ENCODE measurements at places on chromosomes 5 and 9. TPM values are rescaled to one million over a fixed set of nuclear protein-coding genes. Genes with fewer than 3 reads are reported as not detected.

Gene SLC36A2
- total RNA-seq = not detected

DNA sequence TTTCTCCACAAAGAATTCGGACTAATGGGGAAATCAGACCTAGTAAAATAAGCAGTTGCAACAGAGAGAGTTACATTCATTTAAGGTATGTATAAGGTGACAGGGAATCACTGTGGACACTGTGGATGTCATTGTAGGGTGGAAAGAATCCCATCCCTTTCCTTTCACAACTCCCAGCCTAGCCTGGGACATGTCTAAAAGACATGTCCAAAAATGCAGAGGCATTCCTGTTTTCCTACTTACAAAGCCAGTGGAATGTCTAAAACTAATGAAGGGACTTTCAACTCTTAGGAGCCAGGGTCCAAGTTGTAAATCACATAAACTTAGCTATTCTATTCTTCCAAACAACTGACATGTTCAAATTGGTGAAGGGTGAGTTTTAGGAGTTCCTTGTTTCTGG is 511.0 kb downstream of the PRELID2 start:
- H3K27me3 ChIP-seq = no peaks in the 10 kb centered on the region
- no peaks in the 10 kb centered on the region for H3K36me3 ChIP-seq
- H3K27ac ChIP-seq = no peak overlapping the region
- H3K4me1 ChIP-seq = peaks cover 15% of the 10 kb centered on the region
- H3K4me3 ChIP-seq = no peak overlapping the region
- no peak for DNase-seq

GRCh38 chr5:174151599-174152181 is 106.2 kb downstream of the NSG2 start:
- no peaks in the 10 kb centered on the region for H3K4me1 ChIP-seq
- no peak overlapping the region for H3K27ac ChIP-seq
- DNase-seq = no peak
- H3K36me3 ChIP-seq = no peaks in the 10 kb centered on the region

DNA sequence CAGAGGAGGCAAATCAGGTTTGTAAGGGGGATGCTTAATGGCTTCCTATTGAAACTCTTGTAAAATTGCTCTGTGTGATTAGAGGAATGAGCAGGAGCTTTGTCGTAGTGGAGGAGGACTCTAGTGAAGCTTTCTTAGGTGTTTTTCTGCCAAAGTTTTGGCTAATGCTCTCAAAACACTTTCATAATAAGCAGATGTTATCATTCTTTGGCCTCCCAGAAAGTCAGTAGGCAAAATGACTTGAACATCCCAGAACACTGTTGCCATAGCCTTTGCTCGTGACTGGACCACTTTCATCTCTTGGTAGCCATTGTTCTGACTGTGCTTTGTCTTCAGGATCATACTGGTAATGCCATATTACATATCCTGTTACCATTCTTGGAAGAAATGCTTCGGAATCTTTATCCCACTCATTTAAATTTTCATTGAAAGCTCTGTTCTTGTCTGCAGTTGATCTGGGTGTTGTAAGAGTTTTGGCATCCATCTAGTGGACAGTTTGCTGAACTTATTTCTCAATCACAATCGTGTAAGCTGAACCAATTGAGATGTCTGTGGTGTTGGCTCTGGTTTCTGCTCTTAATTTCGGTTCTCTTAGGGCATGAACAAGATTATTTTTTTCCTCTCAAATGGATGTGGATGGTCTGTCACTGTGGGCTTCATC is 187.6 kb downstream of the COMMD10 start:
- DNase-seq = no peak
- no peaks in the 10 kb centered on the region for H3K36me3 ChIP-seq
- no peaks in the 10 kb centered on the region for H3K4me1 ChIP-seq
- no peak overlapping the region for H3K4me3 ChIP-seq
- H3K27me3 ChIP-seq = no peaks in the 10 kb centered on the region
- no peak overlapping the region for H3K27ac ChIP-seq

GRCh38 chr5:74311961-74312360 is 328.6 kb downstream of the ENC1 start:
- DNase-seq = no peak
- H3K4me1 ChIP-seq = peaks cover 18% of the 10 kb centered on the region
- H3K4me3 ChIP-seq = no peak overlapping the region

GRCh38 chr5:52481201-52481600 is 306.5 kb upstream of the ITGA1 start:
- H3K4me1 ChIP-seq = no peaks in the 10 kb centered on the region
- no peak for DNase-seq
- no peaks in the 10 kb centered on the region for H3K27me3 ChIP-seq

GRCh38 chr5:123444016-123444415 is 20.8 kb upstream of the CEP120 start:
- H3K4me1 ChIP-seq = no peaks in the 10 kb centered on the region
- no peaks in the 10 kb centered on the region for H3K36me3 ChIP-seq
- no peaks in the 10 kb centered on the region for H3K27me3 ChIP-seq
- no peak overlapping the region for H3K4me3 ChIP-seq
